ENCODE measurements at places on chromosomes 6 and 20.

DNA sequence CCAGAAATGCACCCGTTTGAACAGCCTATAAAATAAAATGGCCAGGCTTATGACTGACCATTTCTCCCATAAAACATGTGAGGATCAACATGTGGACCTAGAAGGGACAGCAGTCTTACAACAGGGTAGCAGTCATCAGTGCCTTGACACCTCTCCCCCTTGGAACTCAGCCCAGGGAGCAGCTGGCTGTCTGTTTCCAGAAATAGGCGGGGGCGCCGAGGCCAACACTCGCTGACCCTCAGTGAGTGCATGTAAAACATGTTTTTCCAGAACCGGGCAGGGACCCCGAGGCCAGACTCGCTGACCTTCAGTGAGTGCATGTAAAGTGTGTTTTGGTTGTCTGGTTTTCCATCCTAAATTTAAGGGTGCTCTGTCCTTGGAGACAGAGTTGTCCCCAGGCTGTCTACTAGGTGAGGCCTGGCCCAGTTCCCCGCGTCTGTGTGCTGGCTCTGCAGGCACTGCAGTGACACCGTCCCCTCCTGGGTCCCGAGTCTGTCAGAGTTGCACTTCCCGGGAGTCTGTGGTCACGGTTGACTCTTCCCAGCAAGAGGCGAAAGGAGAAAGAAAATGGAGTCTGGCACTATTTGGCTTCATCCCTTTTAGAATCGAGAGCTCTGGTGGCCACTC is 19.8 kb upstream of the ADRM1 start:
- no peak for DNase-seq

DNA sequence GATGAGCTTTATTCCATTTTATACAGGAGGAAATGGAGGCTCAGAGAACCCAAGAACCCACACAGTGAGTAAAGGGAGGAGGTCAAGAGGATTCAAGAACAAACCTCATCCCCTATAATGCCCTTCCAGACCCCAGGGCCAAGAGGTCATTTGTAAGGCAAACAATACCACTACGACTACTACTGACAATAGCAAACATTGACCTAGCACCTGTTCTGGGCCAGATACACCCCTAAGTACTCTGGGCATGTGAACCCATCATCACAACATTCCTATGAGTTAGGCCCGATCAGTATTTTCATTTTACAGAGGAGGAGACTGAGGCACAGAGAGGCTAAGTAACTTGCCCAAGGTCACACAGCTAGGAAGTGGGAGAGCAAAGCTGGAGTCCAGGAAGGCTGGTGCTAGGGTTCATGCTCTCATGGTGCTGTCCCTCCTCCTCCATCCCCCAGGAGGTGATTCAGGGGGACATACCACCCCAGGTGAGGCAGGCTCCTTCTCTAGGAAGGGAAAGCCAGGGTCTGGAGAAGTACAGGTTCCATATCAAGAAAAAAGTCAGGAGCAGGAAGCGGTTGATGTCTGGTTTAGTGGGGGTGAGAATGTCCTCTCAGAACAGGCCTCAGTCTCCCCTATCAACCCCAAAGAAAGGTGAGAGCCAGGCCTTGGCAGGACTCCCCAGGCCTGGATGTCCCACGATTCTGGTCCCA is 13.7 kb downstream of the SLC13A3 start:
- DNase-seq, result no peak

- no peak for DNase-seq
Measured at GRCh38 chr6:140043357-140043756, 668.9 kb upstream of the CITED2 start.

DNA sequence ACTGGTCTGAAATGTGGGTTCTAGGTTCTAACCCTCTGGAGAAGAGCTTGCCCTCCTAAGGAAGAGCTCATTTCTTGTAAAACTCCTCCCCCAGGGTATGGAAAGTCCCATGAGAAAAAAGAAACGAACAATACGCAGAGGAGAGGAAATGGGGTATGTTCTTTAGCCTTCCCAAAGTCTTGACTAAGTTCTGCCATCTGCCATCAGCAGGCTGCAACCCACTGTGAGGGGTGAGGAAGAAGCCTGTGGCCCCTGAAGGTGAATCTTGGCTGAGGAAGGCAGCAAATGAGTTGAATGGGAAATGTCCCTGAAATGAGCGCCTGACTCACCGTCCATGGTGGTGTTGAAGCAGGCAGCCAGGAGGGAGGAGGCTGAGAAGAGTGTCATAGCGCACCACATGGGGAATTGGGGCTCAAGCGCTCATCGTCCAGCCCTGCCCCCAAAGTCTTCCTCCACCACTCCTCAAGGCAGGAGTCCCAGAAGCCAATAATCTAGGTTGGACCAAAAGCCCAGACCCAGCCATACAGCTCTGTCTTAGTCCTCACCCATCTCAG is 10.4 kb upstream of the MATN4 start:
- no peak for DNase-seq

GRCh38 chr6:92538275-92538674 is 881.1 kb downstream of the EPHA7 start:
- DNase-seq, result no peak

DNA sequence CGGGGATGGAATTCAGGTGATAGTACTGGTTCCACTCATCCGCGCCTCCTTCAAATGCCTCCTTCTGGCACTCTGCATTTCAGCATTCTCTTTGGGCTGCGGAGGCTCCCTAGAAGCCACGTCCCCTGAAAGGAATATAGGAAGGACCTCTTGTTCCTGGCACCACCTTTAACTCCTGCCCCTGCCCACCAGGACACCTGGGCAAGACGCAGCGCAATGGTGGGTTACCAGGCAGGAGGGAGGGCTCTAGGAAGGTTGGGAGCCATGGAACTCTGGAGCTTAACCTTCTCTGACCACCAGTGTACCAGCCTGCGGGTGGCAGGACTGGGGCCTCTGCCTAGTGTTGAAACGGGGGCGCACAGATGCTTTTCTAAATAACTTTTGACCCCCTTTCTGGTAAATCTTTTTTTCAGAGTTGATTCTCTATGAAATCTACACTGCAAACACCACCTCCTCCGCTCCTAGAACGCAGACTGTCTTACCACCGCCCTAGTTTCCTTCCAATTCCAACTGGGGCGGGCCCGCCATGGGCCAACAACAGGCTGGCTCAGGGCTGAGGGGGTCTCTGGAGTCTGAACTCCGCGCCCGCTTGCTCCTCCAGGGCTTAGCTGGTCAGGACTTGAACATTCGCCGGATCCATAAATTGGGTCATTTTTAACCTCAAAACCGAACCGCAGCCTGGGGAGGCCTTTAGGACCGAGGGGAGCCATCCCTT is 871 bp upstream of the SYNDIG1 start:
- no peak for DNase-seq

GRCh38 chr6:73180763-73181619 is 44.3 kb downstream of the KHDC1L start:
- no peak for DNase-seq

DNA sequence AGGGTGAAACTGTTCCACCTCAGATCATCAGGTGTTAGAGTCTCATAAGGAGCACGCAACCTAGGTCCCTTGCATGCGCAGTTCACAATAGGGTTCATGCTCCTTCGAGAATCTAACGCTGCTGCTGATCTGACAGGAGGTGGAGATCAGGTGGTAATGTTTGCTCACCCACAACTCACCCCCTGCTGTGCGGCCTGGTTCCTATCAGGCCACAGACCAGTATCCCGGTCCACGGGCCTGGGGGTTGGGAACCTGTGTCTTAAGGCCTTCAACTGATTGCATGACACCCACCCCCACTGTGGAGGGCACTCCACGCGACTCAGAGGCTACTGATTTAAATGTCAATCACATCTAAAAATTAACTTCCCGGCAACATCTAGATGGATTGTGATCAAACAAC is 411.2 kb upstream of the SULF2 start:
- no peak for DNase-seq

DNA sequence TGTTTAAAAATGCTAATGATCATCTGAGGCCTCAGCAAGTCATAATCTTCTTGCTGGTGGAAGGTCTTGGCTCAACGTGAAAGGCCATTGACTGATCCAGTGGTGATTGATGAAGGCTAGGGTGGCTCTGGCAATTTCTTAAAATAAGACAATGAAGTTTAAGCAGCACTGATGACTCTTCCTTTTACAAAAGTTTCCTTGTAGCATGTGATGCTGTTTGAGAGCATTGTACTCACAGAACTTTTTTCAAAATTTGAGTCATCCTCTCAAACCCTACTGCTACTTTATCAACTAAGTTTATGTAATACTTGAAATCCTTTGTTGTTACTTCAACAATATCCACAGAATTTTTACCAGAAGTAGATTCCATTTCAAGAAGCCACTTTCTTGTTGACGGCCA is 382.3 kb downstream of the ESR1 start:
- DNase-seq, result no peak

GRCh38 chr6:43974643-43975230 is 152.5 kb downstream of the MRPL14 start:
- no peak for DNase-seq

DNA sequence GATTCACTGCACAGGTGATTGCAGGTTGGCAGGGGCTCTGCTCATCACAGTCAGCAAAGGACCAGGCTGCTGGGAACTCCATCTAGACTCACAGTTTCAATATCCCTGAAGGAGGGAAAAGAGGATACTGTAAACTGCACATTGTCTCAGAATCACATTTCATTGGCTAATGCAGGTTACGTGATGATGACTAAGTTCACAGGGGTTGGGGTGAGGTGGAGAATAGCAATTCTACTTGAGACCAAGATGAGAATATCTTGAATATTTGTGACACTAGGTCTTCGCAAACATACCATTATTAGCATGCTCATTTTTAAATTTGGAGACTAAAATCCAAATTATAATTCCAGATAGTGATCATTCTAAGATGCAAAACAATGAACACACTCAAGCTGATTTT is 208.5 kb upstream of the CITED2 start:
- no peak for DNase-seq

- no peak for DNase-seq
Measured at GRCh38 chr6:145808239-145808638, 6.4 kb downstream of the FBXO30 start.

GRCh38 chr6:39665861-39666260 is 59.3 kb downstream of the KIF6 start:
- no peak for DNase-seq

DNA sequence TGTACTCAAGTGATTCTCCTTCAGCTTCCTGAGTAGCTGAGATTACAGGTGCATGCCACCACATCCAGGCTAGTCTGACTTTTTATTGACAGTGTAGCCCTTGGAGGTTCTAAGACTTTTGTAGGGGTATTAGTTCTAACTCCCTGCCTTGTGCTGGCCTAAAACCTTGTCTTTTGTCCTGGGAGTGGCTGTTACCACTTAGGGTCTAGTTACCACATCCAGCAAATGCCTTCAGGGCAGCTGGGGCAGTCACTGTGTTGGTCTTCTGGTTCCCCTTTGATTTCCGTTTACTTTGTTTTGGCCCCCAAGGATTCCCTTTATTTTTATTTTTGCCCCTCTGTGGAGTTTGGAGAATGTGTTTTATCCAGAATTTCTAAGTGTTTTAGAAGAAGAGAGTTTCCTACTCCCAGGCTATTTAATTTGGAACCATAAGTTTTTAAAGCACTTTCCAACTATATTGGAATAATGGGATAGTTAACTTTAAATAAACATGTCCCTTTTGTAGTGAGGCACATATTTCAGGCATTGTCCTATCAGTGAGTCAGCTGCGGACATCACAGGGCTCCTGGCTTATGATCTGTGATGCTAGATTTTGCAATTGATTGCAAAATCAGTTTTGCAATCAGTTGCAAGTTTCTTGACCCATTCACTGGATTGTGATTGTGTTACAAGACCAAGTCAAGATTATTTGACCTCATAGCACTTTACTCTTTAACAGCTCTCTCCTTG is 25.0 kb downstream of the IL22RA2 start:
- no peak for DNase-seq

DNA sequence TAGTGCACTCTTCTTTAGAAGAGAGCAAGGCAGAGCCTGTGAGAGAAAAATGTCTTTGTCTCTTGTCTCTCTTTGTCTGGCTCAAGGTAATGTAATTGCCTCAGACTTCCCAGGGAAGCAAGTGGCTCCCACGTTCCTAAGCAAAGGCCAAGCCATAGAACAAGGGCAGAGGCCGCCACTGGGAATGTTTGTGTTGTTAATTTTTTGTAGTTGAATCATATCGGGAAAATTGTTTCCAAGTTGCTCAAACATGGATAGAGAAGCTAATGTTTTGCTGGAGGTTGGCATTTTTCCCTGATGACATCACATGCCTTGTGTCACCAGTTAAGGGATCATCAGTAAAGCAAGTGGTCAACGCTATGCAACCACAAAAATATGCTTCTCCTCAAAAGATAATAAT is 211.5 kb upstream of the FOXA2 start:
- no peak for DNase-seq

DNA sequence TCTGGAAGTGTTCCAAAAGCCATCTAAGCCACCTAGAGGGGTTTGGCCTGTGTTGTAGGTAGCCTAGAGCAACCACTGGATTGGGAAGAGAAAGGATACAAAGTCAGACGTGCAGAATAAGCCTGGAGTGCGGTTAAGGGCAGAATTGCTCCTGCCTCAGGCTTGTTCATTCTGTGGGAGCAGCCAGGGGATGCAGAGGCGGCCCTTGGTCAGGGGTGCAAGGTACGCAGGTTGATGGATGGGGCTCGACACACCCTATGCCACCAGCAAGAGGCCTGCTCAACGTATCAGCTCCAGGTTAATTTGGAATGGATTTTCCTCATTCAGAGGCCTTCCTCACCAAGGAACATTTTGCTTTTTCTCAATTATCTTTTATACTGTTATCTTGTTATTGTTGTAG is 129.8 kb downstream of the SLC23A2 start:
- no peak for DNase-seq

GRCh38 chr6:33453393-33454008 is 875 bp upstream of the ZBTB9 start:
- no peak for DNase-seq

- no peak for DNase-seq
Measured at GRCh38 chr6:137927777-137928218, 60.7 kb downstream of the TNFAIP3 start.

DNA sequence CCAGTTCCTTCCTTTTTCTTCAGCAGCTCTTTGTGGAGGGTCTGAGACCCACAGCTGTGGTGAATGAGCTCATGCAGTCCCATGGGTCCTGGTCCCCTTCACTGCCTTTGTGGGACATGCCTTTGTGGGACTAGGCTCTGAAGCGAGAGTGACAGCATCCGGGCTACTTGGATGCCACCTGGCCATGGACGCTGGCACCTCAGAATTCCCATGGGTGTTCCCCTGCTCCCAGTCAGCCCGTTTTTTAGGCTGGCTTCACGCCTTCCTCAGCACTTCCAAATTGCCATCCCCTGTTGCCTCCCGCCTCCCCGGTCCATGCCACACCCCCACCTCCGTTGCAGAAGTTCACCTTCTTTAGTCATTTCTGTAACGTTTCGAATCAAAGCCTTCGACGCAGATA is 45.1 kb downstream of the RAMACL start:
- DNase-seq, result no peak

- DNase-seq, result no peak
Measured at GRCh38 chr6:169343886-169344749, 90.5 kb upstream of the THBS2 start.
